ENCODE measurements at places on chromosomes 1 and 21.

GRCh38 chr1:167763525-167764220 is 41.9 kb downstream of the MPZL1 start:
- DNase-seq, result no peak

DNA sequence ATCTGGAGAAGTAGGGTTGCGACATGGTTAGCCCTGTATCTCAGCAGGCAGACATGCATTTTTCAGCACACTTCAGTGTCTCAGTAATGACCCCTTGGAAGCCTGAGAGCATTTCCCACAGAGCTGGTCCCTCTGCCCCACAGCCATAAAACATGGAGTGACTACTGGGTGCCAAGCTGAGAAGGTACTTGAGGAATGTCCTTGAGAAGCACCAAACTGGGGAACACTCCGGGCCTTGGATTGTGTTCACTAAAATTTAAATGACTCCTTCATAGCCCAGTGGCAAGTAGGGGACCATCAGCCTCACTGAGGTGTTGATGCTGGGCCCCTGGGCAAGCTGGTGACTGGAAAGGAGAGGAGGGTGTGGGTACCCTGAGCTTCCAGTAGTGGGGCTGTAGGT is 54.7 kb downstream of the KCNJ6 start:
- no peak for DNase-seq

- no peak for DNase-seq
Observed at GRCh38 chr21:31850886-31851285, 21.9 kb upstream of the HUNK start.

GRCh38 chr1:152951711-152952110 is 4.7 kb downstream of the SPRR5 start:
- DNase-seq, result no peak

DNA sequence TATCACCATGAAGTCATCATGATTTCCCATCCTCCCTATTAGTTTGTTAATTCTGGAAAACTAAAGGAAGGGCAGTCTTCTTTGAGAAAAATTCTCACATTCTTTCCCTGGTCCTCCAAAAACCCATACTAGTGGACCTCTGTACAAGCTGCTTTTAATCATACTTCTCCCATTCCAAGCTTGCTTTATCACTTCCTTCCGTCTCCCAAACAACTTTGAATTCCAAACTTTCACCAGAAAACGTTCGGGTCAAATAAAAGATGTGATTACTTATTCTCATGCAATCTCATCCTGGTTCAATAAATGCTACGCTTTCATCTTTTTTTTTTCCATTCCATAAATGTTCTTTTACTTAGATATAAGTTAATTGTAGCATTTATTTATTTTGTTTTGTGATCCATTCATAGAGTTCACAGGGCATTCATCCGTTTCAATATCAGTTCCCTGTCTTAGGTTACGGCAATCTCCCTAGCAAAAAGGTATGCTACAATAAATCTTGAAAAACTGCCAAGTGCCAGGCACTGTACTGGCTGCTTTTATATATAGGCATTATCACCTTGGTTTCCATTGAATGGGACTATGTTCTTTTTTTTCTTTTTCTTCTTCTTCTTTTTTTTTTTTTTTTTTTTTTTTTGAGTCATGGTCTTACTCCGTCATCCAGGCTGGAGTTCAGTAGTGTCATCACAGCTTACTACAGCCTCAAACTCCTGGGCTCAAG is 100.2 kb upstream of the GREM2 start:
- no peak for DNase-seq

GRCh38 chr1:244255426-244255965 is 196.2 kb downstream of the ADSS2 start:
- DNase-seq, result no peak

DNA sequence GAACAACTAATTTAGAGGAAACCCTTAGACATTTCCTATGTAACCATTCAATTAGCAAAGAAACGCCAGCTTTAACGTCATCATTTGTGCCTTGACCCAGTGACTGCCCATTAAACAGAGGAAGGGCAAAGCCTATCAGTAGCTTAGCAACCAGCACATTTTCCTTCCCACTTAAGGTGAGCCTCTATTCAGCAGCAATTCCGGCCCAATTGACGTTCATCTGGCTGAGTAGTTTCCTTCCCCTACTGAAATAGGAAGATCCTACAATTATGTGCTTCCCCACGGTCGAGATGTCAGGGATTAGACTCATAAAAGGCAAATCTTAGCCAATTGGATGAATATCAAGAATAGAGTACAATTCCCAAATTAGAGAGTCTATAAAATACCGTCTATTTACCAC is 482.1 kb upstream of the ADAMTS5 start:
- no peak for DNase-seq

DNA sequence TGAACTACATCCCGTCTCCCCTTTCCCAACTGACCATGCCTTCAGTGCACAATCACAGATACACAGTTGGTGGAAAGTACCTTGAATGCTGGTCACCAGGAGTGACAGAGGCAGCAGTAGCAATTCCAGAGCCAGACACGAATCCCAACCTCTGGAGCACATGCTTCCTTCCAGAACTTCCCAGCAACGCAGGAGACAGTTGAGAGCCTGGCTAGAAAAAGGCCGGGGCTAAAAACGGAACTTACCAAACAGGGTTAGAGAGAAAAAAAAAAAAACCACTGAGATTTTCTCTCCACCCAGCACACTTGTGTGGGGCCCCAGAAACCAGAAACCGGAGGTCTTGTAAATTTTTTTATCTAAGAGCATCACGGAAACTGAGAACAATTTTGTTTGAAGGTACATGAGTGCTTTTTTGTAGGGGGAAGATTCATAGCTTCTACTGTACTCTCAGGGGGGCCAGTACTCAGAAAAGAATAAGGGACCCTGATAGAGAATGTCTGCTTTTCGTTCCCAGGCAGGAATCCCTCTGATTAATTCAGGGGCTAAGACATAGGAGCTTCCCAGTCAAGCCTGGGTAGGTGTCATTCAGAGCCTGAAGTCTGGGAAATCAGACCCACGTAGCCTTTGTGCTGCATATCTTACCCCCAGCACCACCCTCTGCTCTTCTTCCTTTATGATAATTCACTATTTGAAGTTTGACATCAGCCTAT is at the start of gene CD48:
TSS of gene CD48 (minus strand) at position 221 of the 710 bp plus-strand sequence. CDS start at position 162, 59 bp downstream.
- DNase-seq, result peak; percentile 26
